ENCODE measurements at places on chromosomes 4 and X.

DNA sequence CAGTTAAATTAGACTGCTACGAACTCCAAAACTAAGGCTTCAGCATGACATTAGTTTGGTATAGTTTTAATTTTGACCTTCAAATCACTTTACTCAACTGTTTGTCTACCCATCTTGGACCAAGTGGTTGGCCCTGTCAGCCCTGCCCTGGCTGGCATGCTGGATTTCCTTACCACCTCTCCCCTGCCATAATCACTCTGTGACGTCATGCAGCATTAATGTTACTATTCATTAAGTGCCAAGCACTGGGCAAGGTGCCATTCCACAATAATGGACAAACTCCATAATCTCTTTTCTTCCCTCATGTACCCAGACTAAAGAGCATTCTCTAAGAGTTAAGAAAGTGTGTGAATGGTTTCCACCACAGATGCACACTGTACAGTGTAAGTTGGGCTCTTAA, 277.0 kb upstream of the INTU start:
- DNase-seq, result no peak

GRCh38 chr4:138182838-138183426, 59.2 kb downstream of the SLC7A11 start:
- no peak for DNase-seq

DNA sequence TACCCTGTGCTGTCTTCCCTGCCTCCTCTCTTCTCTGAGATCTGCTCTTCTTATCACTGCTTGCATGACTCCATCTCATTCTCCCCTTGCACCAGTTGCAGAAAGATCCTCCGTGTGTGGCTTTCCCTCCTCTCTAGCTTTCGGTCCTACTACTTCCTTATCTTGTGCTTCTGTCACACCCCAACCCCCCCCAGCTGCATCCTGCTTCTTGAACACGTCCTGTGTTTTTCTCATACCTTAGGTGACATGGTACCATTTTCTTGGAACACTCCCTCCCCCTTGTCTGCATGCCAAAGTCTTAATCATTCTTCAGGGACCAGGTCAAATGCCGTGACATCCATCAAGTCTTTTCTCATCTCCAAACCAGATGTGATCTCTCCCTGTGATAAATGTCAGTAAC, 46.4 kb downstream of the FHL1 start:
- no peak for DNase-seq

- DNase-seq, result no peak
These were observed 3.1 kb upstream of the TDO2 start for GRCh38 chr4:155900381-155900780.

GRCh38 chr4:84681486-84682274, 98.8 kb downstream of the CDS1 start:
- no peak for DNase-seq

DNA sequence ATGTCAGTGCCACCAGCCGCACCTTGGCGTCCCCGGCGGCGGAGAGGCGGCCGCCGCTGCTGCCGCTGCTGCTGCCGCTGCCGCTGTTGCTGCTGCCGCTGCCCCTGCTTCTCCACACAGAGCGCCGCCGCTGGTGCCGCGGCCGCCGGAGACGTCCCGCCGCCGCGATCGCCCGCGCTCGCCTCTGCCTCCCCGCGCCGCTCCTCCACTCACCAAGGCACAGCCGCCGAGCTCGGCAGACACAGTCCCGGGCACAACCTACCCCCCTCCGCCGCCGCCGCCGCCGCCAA, at the start of gene PPP3CA:
PPP3CA (minus strand) TSS at position 260 of the 290 bp plus-strand sequence.
- DNase-seq, result no peak

DNA sequence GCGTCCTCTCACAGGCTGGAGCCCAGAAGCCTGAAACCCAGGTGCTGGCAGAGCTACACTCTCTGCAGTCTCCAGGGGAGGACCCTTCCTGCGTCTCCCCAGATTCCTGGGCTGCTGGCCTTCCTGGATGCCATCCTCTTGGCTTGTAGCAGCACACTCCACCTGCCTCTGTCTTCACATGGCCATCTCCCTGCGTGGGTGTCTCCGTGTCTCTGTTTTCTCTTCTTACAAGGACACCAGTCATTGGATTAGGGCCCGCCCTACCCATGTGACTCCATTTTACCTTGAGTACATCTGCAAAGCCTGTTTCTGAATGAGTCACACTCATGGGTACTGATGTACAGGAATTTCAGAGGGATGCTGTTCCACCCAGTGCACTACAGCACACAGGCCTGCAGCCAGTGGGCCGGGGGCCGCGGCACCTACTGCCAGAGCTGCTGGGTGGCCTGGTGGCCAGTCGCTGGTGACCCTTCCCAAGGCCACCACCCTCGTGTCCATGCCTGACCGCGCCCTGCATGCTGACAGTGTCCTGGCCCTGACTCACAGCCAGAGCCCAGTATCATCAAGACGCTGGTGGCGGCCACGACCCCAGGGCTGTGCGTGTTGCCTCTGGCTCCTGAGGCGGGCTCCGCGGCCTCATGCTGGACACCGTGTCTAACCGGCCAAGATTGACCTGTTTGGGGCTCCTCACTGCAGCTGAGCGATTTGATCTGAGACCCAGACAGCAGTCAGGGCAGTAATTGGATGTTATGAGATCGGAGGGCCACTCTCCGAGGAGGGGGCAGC, 63.6 kb upstream of the NKX1-1 start:
- DNase-seq, result no peak

- DNase-seq, result peak; percentile 72
These were observed 64.6 kb upstream of the ENPP6 start for GRCh38 chr4:184282251-184282713.

GRCh38 chr4:36286481-36286871, 5.1 kb downstream of the DTHD1 start:
- no peak for DNase-seq

DNA sequence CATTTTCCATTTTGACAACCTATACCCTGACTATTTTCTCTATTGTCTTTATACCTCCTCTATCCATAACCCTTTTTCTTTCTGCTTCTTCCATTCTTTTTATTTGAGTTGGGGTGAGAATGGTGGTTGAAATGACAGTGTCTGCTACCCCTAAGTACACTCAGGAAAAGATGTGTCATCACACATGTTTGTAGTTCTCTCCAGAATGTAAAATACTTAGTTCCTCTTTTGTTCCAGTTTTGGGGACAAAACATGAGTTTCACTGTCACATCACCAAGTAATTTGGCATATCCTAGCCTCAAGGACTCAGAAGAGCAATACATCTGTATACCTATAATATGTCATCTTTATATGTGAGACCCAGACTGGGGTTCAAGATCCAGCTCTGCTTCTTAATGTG, 90.3 kb downstream of the COMMD8 start:
- DNase-seq, result no peak

- DNase-seq, result no peak
These were observed 151.3 kb downstream of the USP46 start for GRCh38 chr4:52507774-52508173.

- DNase-seq, result no peak
These were observed 8.9 kb upstream of the NAA11 start for GRCh38 chr4:79334783-79335182.

GRCh38 chr4:108372681-108373080, 203.9 kb upstream of the LEF1 start:
- no peak for DNase-seq

DNA sequence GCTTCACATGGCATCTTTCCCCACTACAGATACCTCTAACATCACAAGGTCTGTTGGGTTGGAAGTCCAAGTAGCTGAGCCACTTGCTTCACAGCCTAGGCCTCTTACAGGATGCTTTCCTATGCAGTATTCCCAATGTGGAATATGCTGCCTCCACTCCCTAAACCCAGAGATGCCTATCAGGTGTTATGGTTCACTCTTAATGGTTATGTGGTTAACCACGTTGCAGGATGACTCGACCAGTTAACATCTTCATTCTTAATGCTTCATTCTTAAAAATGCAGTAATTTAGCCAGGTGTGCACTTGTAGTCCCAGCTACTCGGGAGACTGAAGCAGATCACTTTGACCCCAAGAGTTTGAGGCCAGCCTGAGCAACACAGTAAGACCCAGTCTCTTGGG, 24.2 kb downstream of the HAUS3 start:
- no peak for DNase-seq

- DNase-seq, result no peak
These were observed 236.4 kb upstream of the TTC29 start for GRCh38 chr4:147182041-147182440.

DNA sequence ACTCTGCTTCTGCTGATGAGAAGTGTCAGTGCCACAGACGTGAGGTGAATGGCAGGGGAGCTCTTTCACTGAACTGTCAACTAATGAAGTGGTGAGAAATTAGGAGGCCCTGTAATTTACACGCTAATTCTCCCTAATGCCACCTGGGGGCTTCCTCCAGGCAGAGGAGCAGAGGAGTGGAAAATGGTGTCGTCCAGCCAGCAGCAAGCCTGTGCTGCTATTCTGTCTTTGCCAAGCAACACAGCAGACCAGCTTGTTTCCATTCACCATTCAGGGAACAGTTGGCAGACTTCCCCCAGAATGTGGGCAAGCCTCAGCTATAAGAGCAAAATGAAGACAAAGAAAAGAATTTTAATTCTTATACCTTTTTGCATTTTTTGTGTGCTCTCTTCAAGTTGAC, 245.2 kb upstream of the TET2 start:
- DNase-seq, result no peak

- no peak for DNase-seq
These were observed 39.7 kb downstream of the CPLX1 start for GRCh38 chr4:786074-786741.

- peak; percentile 27 for DNase-seq
These were observed 14.7 kb upstream of the SEC24D start for GRCh38 chr4:118850488-118851173.

DNA sequence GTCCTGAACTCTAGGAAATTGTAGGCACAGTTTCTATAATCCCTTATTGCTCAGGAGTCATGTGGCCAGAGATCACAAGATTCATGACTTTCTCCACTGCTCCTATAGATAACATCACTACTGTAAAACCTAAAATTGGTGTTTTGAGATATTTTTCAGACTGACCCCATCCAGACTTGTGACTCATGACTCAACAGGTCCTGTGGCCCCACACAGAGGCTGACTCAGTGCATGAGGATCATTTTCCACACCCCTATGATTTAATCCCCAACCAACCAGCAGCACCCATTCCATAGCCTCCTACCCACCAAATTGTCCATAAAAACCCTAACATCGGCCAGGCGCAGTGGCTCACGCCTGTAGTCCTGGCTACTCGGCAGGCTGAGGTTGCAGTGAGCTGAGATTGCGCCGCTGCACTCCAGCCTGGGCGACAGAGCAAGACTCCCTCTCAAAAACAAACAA, 13.2 kb upstream of the XIAP start:
- DNase-seq, result no peak

All from stimulated activated naive CD8-positive, alpha-beta T cell treated with anti-CD3 and anti-CD28 coated beads, Interleukin-15, amount 100 ng/mL, for 72 hours (primary cell).